DMS79 (cell line): ENCODE measurements at places on chromosomes 3 and 15.

DNA sequence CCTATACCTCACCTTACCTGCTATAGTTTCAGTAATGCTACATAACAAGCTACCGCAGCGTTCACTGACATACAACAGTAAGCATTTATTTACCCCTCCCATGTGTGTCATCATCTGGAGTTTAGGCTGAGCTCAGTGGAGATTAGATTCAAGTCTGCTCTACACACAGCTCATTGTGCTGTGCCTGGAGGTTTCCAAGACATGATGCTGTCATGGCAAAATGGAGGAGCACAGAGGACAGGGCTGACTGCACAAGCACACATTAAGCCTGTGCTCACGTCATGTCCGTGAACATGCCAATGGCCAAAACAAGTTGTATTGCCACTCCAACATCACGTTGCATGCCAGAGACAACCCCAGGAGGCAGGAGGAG lies 333.8 kb upstream of the TRIM42 start:
- peak; percentile 44 for DNase-seq

GRCh38 chr3:106985721-106986120 lies 391.5 kb upstream of the CCDC54 start:
- no peak for DNase-seq

- DNase-seq, result no peak
These were observed 196.0 kb downstream of the DIPK2A start for GRCh38 chr3:144167634-144168033.

GRCh38 chr15:45351227-45351626 lies 27.1 kb downstream of the GATM start:
- no peak for DNase-seq

DNA sequence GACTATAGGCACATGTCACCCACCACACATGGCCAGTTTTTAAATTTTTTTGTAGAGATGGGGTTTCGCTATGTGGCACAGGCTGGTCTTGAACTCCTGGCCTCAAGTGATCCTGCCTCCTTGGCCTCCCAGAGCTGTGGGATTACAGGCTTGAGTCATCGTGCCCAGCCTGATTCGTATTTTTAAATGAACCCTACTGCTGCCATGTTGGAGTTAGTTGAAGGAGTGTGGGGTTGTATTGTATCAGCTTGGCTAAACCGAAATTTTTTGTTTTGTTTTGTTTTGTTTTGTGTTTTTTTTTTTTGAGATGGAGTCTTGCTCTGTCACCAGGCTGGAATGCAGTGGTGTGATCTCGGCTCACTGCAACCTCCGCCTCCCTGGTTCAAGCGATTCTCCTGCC lies 11.8 kb upstream of the ZNF770 start:
- no peak for DNase-seq

GRCh38 chr3:1583044-1583443 lies 490.2 kb downstream of the CNTN6 start:
- no peak for DNase-seq

DNA sequence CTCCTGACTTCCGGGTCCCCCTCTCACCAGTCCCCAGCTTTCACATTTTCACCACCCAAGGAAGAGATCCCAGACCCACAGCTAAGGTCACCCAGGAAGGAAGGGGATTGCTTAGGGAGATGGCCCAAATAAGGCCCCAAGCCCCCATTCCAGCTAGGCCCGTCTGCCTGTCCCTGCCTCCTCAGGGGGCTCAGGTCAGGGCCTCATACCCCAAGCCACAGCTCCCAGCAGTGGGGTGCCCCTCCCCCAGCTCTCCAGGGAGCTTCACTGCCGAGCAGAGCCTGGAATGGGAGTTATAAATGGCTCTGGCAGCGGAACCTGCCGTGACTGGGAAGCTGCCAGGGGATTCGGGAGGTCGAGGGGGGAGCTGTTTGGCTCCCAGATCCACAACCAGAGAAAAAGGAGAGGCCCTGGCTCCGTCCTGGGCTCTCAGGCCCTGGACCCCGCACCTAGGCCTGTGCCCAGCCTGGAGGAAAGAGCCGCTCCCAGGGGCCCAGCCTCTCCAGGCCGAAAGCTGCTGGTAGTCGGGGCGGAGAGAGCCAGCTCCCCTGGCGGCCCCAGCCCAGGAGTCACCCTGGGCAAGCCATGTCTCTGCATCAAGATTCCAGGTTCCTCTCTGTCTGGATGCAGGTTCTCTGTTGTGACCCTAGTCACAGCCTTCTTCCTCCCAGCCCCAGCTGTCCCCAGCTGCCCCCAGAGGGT lies 550 bp downstream of the CCDC9B start:
- no peak for DNase-seq

DNA sequence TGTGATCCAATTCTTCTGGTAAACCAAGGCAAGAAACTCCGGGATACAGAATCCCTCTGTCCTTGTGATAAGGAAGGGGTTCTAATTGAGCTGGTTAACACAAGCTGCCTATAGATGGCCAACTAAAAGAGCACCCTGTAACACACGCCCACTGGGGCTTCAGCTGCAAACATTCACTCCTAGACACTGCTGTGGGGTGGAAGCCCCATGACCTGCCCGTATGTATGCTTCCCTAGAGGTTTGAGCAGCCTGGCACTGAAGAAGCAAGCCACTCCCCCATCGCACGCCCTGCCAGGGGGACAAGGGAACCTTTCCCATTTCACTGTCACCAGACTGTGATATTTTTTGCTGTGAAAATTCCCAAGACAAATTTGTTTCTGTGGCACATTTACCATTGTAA lies 516.9 kb upstream of the GOLIM4 start:
- no peak for DNase-seq

- no peak for DNase-seq
These were observed 142.7 kb downstream of the THRB start for GRCh38 chr3:24351779-24352469.

- DNase-seq, result no peak
These were observed 38.4 kb downstream of the ITPR1 start for GRCh38 chr3:4531478-4532025.

- no peak for DNase-seq
These were observed 33.2 kb downstream of the ARNT2 start for GRCh38 chr15:80437334-80437891.

GRCh38 chr3:45881078-45882022 lies 5.0 kb upstream of the CCR9 start:
- DNase-seq, result no peak

DNA sequence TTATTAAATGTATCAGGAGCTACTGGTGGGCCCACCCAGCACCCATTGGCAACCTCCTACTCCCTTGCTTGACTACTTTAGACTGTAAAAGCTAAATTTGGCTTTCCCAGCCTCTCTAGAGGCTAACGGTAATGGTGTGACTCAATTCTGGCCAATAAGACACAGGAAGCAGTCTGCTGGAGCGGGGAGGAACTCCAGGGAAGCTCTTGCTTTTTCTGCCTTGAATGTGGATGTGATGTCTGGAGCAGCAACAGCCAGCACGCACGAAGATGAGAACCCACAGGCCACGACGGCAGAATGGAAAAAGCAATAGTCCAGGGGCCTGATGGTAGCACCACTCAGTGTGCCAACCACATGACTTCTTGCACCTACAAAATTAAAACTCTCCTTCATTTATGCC lies 39.9 kb downstream of the RAB6B start:
- DNase-seq, result no peak

- peak; percentile 6 for DNase-seq
These were observed 6.3 kb upstream of the GTPBP8 start for GRCh38 chr3:112984485-112984884.

DNA sequence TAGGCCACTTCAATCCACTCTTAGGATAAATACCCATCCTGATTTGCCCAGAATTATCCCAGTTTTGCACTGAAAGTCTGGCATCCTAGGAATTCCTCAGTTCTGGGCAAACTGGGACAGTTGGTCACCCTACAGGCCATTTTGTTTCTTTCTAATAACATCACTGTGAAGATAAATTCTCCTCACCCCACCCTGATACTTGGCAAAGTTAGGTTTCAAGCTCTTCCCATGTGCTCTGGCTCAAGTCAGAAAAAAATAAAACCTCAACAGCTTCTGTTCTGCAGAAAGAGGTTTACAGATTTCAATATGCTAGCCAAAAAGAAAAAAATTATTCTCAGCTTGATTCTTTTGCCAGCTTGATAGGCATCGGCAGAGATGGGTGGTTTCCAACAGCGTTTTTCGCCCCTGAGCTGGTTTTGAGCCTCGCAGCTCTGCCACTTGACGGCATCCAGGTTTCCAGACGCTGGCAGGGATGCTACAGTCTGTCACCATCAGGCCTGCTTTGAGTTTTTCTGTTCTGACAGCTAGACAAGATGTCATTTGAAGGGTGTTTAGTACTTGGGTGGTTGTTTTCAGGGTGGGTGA lies 171.4 kb downstream of the SSR3 start:
- no peak for DNase-seq

GRCh38 chr15:69797051-69797595 lies 300.6 kb downstream of the TLE3 start:
- no peak for DNase-seq

- DNase-seq, result peak; percentile 55
These were observed 45.6 kb upstream of the CSPG4 start for GRCh38 chr15:75758071-75758872.

DNA sequence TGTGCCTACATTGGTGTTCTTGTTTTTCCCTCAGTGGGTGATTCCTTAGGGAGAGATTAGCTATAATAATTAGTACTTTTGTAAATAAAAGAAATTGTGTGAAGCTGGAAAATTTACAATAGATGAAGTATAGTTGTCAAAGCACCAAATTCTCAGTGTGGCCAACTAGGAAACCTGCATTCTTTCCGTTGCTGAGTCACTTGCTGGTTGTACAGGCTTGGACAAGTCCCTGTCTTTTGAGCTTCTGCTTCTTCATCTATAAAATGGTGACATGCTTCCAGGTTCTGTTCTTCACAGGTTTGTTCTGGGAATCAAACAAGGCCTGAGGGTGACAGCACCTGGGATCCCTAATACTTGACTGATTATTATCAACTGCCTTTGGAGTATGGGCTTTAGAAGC lies 184.1 kb upstream of the HES1 start:
- no peak for DNase-seq

DNA sequence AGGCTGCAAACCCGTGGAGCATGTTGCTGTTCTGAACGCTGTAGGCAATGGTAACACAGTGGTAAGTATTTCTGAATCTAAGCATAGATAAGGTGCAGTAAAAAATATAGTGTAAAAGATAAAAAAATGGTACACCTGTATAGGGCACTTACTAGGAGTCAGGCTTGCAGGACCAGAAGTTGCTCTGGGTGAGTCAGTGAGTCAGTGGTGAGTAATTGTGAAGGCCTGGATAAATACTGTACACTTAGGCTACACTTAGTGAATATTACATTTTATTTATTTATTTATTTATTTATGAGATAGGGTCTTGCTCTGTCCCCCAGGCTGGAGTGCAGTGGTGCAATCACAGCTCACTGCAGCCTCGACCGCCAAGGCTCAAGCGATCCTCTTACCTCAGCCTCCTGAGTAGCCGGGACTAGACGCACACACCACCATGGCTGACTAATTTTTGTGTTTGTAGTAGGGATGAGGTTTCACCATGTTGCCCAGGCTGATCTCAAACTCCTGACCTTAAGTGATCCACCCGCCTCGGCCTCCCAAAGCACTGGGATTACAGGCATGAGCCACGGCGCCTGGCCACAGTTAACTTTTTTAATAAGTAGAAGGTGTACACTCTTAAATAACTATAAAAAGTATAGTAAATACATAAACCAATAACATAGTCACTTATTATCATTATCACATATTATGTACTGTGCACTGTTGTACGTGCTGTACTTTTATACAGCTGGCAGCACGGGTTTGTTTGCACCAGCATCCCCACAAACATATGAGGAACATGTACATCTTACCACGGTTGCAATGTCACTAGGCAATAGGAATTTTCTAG lies 155.1 kb downstream of the IGF1R start:
- DNase-seq, result no peak

DNA sequence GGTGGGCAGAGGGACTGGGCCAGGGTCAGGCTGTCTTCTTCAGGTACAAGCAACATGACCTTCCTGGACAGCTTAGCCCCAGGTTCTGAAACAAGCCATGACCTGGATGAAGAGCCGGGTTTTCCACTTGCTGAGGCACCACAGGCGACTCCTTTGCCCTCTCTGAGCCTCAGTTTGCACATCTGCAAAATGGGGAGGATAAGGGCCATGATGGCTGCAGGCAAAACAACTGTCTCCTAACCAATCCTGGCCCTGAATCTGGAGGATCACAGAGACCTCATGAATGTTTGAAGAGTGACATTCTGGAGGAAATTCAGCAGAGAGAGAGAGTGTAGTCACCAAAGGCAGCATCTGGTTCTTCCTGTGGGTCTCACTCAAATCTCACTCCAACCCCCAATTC lies 8.0 kb downstream of the SLC6A1 start:
- DNase-seq, result no peak

DNA sequence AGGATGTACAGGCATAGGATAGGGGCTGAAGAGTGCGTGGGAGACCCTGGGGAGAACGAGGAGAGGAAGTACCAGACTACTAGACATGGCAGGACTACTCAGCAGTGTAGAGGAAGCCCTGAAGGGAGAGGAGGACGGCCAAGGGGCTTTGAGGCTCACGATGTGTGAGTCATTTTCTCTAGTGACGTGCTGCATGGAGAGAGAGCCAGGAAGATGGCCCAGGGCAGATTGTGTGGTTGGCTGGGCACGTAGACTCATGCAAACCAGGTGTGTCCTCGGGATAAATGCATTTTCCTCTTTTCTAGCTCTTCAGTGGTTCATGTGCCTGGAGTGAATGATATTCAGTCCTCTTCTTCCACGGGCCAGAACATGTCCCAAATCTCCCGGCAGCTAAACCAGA lies 115.0 kb upstream of the ABHD17C start:
- DNase-seq, result no peak

GRCh38 chr3:25137606-25138005 lies 290.5 kb upstream of the RARB start:
- no peak for DNase-seq

GRCh38 chr3:173742491-173742890 lies 344.9 kb downstream of the NLGN1 start:
- no peak for DNase-seq

GRCh38 chr3:42023380-42023779 lies 61.5 kb upstream of the ULK4 start:
- DNase-seq, result no peak

DNA sequence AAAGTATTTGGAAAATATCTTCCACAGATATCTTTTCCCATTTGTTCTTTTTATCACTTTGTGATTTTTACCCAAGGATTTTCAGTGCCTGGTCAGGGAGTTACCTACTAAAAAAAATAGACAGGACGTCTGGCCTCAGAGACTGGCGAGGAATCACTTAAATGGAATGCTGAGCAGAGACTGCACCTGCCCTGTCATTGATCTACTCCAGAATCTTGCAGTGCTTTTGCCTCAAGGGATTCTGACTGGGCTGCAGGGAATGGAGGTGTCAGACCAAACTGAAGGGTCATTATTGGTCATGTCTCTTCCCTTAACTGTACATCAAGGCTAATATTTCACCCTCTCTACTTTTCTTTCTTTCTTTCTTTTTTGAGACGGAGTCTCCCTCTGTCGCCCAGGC lies 12.1 kb upstream of the RYR3 start:
- DNase-seq, result no peak

DNA sequence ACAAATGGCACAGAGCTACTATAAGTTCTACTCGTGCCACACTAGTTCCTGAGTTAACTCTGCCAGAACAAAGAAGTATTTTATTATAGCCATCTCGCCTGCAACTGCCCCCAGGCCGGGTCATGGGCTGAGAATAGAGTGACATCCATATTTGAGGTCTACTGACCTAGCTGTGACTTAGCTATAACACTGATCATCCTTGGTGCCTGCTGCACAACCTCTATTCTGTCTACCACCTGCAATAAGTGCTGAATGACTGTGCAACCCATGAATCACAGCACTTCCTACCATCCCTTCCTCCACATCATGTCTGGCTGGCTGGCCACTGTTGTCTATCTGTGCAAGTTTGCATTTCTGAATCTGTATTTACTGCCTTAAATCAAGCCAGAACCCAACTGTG lies 506.5 kb upstream of the TBL1XR1 start:
- DNase-seq, result no peak

GRCh38 chr3:123063034-123063433 lies 3.8 kb upstream of the PDIA5 start:
- DNase-seq, result no peak
